ENCODE measurements at places on chromosomes 7 and 10.

DNA sequence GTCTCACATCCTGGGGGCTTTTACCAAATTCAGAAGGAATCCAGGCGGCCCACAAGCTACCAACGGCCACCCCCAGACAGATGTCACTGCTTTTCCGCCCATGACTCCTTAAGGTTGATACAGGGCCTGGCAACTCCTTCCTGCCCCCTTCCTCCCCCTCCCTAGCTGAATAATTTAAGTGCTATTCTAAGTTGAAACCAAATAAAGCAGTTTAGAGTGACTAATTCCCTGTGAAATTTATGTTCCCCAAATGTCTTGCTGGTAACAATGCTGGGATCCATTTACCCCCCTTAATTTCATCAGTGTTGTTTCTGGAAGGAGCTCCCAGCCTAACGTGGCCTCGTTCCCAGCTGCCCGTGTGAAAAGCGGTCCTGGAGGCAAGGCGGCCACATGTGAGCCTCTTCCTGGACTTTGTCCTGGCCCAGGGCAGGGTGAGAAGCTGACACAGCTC, 109.6 kb downstream of the TMEM130 start:
- no peak for DNase-seq

GRCh38 chr10:114767101-114767985, 54.2 kb upstream of the FHIP2A start:
- DNase-seq = no peak

DNA sequence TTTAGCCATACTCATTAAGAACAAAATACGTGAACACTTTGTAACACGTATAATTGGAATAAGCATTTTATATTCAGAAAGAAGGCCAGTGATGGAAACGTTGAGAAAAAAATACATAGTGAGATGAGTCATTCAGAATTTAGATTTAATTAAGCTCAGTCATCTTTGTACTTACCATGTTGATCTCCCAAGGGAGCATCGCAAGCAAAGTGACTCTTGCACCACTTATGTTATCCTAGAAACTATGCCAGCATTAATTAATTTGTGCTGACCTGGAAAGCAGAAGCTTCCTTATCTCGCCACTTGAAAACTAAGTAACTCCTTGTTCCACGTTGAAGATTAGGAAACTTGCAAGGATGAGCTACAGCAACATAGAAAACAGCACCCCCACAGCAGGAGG, 9.7 kb upstream of the MPP7 start:
- DNase-seq = no peak

GRCh38 chr10:111392910-111393309, 316.1 kb downstream of the ADRA2A start:
- DNase-seq = no peak

- DNase-seq = no peak
These were observed 220.8 kb upstream of the CELF2 start for GRCh38 chr10:10796774-10797415.

DNA sequence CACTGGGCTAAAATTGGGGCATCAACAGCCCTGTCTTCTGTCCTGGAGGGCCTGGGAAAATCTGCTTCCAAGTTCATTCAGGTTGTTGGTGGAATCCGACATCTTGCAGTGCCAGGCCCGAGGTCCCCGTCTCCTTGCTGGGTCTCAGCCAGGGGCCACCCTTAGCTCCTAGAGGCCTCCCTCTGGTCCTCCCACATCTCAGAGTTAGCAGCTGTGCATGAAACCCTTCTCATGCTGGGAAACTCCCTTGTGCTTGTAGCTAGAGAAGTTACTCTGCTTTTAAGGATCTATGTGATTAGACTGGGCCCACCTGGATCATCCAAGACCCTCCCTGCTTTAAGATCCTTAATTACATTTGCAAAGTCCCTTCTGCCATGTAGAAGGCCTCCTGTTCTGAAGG, 15.3 kb downstream of the HIP1 start:
- no peak for DNase-seq

- no peak for DNase-seq
These were observed 386.3 kb downstream of the TNS3 start for GRCh38 chr7:47195641-47196040.

DNA sequence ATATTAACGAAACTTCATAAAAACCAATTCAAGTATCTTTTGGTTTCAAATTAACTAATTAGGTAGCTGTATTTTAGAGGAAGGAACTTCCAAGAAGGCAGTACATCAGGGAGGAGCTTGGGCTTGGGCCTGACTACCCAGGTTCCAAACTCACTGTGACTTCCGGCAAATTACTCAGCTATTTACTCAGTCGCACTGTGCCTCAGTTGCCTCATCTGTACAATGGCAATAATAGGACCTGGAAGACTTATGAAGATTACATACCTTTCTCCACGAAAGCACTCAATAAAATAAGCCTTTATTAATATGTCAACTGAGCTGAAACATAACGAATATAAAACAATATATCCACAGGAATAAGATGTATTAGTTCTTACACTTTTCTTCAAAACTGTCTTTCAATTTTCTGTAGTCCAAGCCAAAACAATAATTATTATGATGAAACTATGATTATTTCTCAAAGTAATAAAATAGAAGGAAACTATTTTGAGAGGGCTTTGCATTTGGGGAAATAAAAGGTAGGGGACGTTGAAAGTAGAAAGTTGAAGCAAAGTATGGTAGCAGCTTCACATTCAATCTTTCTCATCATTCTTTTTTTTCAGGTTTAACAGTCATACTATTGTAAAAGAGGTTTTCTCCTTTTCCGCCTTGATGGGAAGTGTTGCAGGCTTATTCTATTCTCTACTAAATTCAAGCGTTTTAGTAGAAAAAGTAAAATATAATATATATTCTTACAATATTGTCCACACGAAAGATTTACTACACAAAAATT, 10.5 kb upstream of the EBLN1 start:
- DNase-seq = no peak

DNA sequence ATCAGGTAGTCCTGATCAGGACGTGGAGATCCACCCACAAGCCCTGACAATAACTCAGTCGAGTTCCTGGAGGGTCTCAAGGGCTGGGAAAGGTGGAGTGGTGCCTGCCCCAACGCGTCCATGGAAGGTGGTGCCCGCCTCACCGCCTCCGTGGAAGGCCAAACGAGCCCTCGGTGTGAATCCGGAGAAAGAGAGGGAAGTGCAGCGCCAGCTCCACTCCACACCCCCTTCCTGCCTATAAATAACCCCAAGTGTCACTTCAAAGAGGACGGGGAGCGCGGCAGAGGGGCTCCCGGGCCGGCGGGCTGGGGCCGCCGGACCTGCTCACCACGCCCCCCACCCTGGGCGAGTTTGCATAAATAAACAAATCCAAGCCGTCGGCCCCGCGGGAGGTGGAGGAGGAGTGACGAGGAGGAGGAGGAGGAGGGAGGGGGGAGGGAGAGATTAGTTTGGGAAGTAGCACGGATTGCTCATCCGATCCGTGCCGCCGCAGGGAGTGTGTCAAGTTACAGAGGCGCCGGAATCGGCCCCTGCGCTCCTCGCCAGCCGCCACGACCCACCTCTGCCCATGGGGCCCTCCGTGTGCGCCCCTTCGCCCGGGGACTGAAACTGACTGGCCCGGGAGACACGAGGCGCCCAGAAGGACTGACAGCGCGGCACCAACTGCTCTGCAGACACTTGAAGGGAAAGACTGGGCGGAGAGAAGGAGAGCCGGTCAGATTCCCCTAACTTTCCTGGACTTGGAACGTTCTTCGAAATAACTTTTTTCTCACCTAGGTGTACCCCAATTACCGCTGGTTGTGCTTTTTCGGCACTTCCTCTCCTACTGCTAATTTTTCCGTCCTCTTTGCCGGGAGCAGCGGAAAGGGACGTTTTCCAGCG, at the start of gene COL13A1:
Gene COL13A1 (plus strand): TSS at position 473 of the 882 bp plus-strand sequence. CDS start 518 bp downstream, outside the sequence.
- no peak for DNase-seq

DNA sequence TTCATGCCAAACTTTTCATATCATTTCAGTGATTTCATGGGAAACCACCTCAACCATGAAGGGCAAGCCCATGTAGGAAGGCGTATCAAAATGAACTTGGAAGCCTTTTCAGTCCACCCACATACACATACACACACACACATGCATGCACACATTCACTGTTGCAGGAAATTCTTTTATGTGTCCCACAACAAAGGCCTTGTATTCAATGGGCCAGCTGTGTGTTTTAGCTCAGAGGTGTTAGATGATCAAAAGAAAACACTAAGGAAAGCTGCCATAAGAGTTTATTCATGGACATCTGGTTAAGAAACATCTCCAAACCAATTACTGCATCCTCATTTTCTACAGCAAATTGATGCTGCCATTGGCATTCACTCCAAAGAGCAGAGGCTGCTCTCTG, 74.4 kb upstream of the STK17A start:
- DNase-seq = no peak

- no peak for DNase-seq
These were observed 6.5 kb downstream of the SCART1 start for GRCh38 chr10:133460208-133460769.

- no peak for DNase-seq
These were observed 36.6 kb upstream of the FMC1 start for GRCh38 chr7:139304517-139304916.

GRCh38 chr7:151087245-151088018, 1.2 kb downstream of the AGAP3 start:
- DNase-seq = peak; percentile 24

- DNase-seq = no peak
These were observed 75.7 kb downstream of the ANKRD7 start for GRCh38 chr7:118300177-118300576.

- DNase-seq = no peak
These were observed 2.5 kb downstream of the FGL2 start for GRCh38 chr7:77197141-77197540.

- DNase-seq = no peak
These were observed 159.9 kb upstream of the EEPD1 start for GRCh38 chr7:35993113-35993512.

DNA sequence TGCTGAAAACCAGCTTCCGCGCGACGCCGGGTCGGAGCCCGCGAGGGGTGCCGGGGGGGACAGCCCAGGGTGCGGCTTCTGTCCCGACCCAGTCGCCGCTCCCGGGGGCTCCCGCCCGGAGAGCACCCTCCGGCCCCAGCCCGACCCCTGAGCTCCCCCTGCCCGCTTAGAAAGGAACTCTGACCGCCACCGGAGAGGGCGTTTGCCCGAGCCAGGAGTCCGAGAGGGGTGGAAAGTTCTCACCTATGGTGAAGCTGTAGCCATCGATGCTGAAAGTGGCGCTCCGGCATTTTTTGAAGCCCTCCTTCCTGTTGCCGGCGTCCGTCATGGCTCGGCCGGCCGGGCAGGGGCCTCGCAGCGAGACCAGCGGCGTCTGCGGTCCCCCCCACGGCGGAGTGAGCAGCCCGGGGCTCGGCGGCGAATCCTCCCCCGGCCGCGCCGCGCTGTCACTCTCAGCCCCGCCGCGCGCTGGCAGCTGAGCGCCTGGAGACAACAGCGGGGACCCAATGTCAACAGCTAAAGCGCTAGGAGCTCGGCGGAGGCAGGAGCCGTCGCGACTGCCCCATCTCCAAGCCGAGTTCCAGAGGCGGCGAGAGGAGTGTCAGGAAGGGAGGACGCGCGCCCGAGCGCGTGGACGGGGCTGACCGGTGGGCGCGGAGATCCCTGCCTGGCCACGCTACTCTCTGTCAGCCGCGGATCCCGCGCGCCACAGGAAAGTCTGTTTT, 191.6 kb downstream of the LSM5 start:
- no peak for DNase-seq

DNA sequence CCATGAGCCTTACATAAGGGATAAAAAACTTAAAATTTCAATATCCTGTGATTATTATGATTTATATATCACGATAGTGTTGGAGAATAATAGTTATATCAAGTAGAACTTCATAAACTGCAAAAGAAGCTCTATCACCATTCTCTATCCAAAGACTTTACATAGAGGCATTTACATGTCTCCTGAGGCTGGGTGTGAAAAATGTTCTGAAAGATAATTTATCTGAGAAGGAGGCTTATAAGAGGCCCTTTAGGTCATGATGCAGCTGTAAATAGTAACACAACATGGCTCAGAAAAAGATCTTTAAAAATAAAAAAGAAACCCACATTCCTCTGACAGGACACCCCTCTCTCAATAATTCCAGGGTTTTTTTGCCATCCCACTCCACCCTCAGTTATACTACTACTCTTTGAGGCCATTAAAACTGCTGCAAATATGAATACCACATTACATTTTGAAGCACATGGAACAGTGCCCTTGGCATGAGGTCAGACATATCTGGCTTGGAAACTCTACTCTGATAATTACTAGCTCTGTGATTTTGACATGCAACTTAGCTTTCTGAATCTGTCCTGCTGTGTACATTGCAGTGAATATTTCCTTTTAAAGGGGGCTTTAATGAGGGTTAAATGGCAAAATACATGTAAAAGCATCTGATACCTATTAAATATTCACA, 55.5 kb downstream of the SLC16A12 start:
- no peak for DNase-seq

DNA sequence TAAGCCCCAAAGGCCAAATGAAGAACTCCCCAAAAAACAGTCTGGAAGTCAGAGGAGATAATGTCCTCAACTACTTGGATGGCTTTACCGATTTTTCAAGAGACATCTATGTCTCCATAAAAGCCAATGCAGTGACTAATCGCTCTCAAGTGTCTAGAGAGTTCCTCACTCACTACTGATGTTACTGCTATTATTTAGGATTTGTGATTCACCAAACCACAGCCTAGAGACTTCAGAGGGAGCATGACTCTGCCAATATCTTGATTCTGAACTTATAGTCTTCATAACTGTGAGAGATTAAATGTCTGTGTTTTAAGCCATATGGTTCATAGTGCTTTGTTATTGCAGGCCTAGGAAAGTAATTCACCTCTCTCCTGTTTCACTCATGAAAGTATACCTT, 160.2 kb downstream of the IPMK start:
- DNase-seq = no peak

DNA sequence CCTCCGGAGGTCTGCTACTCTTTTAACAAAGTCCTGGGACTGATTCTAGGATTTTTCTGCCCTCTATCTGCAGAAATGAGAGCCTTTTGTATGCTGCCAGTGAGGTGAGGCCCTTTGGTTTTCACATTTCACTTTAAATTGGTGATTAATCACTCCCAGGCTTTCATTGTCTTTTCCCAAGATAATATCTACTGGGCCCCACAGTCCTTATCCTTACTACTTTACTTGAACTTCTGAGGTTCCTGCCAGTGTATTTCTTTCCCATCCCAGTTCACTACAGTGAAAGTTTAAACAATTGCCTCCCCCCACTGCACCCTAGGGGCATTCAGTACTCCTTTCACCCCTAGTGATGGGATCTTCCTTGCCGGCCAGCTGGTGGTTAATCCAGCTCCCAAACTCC, 127.4 kb upstream of the INHBA start:
- DNase-seq = no peak

- DNase-seq = no peak
These were observed 14.5 kb downstream of the PDGFA start for GRCh38 chr7:505171-505570.

DNA sequence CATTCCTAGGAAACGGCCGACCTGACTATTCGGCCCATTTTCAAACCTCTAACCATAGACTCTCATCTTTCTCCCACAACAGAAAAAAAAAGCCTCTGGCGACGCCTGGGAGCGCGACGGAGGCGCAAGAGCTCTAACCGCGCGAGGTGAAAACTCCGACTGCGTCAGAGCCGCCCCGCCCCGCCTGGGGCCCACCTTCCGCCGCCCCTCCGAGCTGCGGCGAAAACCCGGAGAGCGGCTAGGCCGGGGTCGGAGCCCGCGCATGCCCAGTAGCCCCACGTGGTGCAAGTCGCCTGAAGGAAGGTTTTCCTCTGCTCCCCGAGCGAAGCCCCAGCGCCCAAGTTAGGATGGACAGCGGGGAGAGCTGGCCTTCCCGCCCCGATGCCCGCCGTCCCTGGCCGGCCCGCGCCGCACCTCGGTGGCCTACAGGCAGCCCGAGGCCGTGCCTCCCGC, 683 bp upstream of the SGMS1 start:
- DNase-seq = peak; percentile 96
